ENCODE measurements at places on chromosomes 16 and 17.

DNA sequence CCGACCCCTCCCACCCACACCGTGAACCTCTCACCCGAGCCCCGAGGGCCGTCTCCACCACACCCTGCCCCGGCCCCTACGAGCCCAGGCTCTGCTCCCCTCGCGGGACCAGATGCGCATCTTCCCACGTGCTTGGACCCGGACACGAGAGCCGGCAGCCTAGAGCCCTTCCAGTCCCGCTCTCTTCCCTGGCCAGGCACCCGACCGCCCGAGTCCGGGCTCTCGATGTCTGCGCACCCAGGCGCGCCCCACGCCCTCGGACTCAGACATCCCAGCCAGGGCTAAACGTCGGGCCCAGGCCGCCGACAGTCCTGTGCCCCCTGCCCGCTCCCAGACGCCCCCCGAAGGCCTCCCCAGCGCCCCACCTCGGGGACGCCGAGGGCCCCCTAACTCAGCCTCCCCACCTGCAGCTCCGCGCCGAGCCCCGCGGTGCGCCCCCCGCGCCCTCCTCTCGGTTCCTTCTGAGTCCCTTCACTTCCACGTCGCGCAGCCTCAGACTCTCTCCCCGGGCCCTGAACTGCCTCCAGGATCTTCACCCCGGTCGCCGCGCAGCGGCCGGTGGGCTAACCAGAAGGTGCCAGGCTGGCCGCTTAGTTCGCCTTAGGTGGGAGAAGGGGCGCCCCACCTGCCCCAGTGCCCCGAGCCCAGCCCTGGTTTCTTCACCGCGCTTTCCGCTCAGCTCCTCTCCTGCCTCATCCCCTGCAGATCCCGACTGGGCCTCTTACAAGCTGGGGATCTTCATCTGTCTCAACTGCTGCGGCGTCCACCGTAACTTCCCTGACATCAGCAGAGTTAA is 688 bp downstream of the ADAP2 start:
- no peak for DNase-seq

DNA sequence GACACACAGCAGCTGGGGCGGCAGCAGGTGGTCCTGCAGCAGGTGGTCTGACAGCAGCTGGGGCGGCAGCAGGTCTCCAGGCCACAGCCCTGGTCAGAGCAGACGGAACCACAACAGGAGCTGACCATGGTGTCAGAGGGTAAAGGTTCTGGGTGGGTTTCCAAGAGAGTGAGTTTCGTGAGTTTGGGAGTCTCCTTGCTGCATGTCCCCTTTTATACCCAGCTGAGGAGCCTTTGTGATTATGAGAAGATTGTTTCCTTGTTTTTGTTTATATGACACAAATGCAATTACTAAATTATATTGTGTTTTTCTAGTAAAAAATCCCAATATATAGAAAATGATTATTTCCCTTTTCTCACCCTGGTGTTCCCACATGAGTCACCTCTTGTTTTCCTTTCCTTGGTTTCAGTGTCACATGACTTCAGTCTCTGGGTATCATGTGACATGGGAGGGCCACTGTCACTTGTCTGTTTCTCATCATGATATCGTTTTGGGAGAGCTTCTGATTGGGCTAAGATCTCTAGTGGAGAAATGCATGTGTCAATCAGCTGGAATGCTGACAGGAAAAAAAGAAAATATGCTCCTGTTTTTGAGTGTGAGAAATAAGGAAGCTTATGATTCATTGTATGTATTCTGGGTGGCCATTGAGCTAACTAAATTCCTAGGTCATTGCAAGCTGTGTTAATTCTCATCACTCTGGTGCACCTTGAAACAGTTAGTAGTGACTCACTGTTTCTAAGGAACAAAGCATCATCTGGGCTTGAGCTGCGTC is at the start of gene KRTAP4-6:
Gene KRTAP4-6, minus strand, starts transcription at position 185 of the 772 bp plus-strand sequence. Its CDS starts 57 bp downstream, at position 128.
- DNase-seq, result no peak

DNA sequence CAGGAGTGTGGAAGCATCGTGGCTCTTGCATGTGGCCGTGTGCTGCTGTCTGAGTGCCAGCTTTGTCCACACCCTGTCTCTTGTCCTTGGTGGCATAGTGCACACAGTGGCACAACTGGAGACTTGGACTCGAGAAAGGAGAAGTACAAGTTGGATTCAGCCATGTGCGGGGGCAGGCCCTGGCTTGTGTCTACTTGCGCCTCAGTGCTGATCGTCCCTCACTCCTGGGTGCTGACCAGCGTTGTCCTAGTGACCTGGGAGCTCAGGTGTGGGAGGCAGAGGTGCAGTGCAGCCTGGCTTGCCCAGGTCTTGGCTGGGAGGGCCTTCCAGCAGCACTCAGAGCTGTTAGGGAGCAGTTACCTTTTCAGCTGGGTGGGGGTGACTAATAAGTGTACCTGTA is 20.6 kb downstream of the MPRIP start:
- no peak for DNase-seq

GRCh38 chr17:216625-217024 is 35.2 kb upstream of the DOC2B start:
- DNase-seq, result no peak

- DNase-seq, result no peak
Observed at GRCh38 chr17:15230866-15231265, 34.3 kb downstream of the PMP22 start.

Measured in right lung (tissue), 10 donors.